Stomach (tissue), 19 donors: ENCODE measurements at places on chromosomes 3 and 15. TPM values are rescaled to one million over a fixed set of nuclear protein-coding genes. Genes with fewer than 3 reads are reported as not detected.
A peak's percentile ranks its signal among the peaks of the same experiment; 100 is the strongest.

The DUOX2 gene
- 381 TPM for total RNA-seq

The KNG1 gene
- not detected for total RNA-seq

The CYP19A1 gene
- not detected for total RNA-seq

The IQCF2 gene
- not detected for total RNA-seq

The ZFYVE19 gene
- 29.2 TPM for total RNA-seq

The TUSC7 gene
- total RNA-seq: not detected

The SNTN gene
- not detected for total RNA-seq

The TMC3 gene
- total RNA-seq: not detected

- H3K4me3 ChIP-seq: no peak overlapping the region
- peaks cover 24% of the 10 kb centered on the region for H3K4me1 ChIP-seq
- DNase-seq: peak; percentile 20
- no peaks in the 10 kb centered on the region for H3K27me3 ChIP-seq
- H3K36me3 ChIP-seq: no peaks in the 10 kb centered on the region
- no peak overlapping the region for H3K27ac ChIP-seq
Measured at GRCh38 chr3:107674371-107674770, 151.6 kb downstream of the BBX start.

GRCh38 chr15:60620708-60621107, 141.8 kb upstream of the ICE2 start:
- no peak overlapping the region for H3K4me3 ChIP-seq
- no peaks in the 10 kb centered on the region for H3K27me3 ChIP-seq
- no peak overlapping the region for H3K27ac ChIP-seq

GRCh38 chr15:98855067-98855814, 152.4 kb downstream of the PGPEP1L start:
- H3K27me3 ChIP-seq: no peaks in the 10 kb centered on the region
- H3K27ac ChIP-seq: peak overlapping the region; percentile 68
- peaks cover 94% of the 10 kb centered on the region for H3K4me1 ChIP-seq
- DNase-seq: no peak
- H3K36me3 ChIP-seq: no peaks in the 10 kb centered on the region
- H3K4me3 ChIP-seq: no peak overlapping the region

GRCh38 chr15:53833134-53833624, 73.7 kb upstream of the WDR72 start:
- DNase-seq: peak; percentile 90
- no peaks in the 10 kb centered on the region for H3K27me3 ChIP-seq
- no peaks in the 10 kb centered on the region for H3K36me3 ChIP-seq

GRCh38 chr3:10389339-10389738, 68.4 kb upstream of the SEC13 start:
- no peaks in the 10 kb centered on the region for H3K27me3 ChIP-seq
- DNase-seq: no peak
- no peak overlapping the region for H3K27ac ChIP-seq
- H3K36me3 ChIP-seq: no peaks in the 10 kb centered on the region
- H3K4me1 ChIP-seq: no peaks in the 10 kb centered on the region

- no peaks in the 10 kb centered on the region for H3K36me3 ChIP-seq
- H3K27ac ChIP-seq: no peak overlapping the region
- no peaks in the 10 kb centered on the region for H3K4me1 ChIP-seq
- no peaks in the 10 kb centered on the region for H3K27me3 ChIP-seq
- H3K4me3 ChIP-seq: no peak overlapping the region
- no peak for DNase-seq
Measured at GRCh38 chr3:114436182-114436581, 142.4 kb downstream of the TIGIT start.

- no peak for DNase-seq
- no peaks in the 10 kb centered on the region for H3K27me3 ChIP-seq
- H3K4me1 ChIP-seq: no peaks in the 10 kb centered on the region
Measured at GRCh38 chr3:8282541-8283165, 219.0 kb upstream of the LMCD1 start.

- no peak overlapping the region for H3K27ac ChIP-seq
- DNase-seq: no peak
Measured at GRCh38 chr15:50095938-50096821, 22.9 kb downstream of the ATP8B4 start.

GRCh38 chr3:179449636-179450035, 1.6 kb downstream of the GNB4 start:
- H3K27ac ChIP-seq: peak overlapping the region; percentile 85
- peak overlapping the region; percentile 74 for H3K4me3 ChIP-seq

DNA sequence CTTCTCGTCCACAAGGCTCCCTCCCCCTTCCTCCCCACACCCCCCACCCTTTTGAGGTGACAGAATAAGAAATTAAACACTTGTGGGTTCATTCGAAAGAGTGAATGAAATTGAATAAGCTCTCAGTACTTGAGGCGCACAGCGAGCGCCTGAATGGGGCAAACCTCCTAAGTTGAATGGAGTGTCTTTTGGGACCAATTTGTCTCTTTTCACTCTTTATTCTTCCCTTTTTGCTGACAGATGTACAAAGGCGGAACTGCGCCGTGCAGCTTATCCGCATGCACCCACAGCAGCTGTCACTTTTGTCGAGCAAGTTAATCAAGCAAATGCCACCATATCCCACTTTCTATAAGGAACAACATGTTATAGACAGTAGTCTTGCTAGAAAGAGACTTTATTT, 47.9 kb upstream of the FEZF2 start:
- no peak overlapping the region for H3K27ac ChIP-seq
- no peaks in the 10 kb centered on the region for H3K4me1 ChIP-seq
- H3K4me3 ChIP-seq: no peak overlapping the region
- no peaks in the 10 kb centered on the region for H3K27me3 ChIP-seq

DNA sequence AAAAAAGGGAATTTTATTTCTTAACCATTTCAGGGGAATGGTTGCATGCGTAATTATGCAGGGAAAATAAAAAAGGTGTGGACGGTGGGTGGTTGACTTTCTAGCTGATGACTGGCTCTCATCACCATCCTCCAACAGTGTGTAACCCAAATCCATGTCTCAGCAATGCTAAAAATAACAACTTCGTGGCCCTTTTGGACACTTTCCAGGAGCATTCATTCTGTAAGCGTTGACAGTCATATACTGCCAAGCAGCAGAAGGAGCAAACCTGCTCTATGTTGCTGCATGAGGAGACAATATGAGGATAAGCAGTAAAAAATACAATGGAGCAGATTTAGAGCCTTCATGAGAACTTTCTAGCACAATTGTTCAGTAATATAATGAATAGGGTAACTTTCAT, 189.1 kb downstream of the ANXA2 start:
- no peak overlapping the region for H3K27ac ChIP-seq
- no peaks in the 10 kb centered on the region for H3K36me3 ChIP-seq
- no peak overlapping the region for H3K4me3 ChIP-seq
- H3K27me3 ChIP-seq: no peaks in the 10 kb centered on the region
- no peak for DNase-seq

DNA sequence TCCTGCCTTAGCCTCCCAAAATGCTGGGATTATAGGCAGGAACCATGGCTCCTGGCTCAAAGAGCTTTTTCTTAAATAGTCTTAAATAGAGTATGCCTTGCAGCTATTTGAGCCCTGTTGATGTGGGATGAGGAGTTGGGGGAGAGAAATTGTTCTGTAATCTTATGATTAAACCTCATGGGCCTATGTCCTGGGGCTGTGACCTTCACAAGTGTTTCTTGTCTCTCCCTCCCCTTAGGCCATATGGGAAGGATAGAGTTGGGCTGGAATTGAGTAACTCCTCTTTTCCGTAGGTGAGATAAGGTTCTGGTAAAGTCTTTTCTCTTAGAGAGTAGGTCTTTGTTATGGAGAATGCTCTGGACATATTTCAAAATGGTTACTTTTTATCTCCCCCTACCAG, 114.3 kb downstream of the ARNT2 start:
- no peaks in the 10 kb centered on the region for H3K4me1 ChIP-seq
- no peak overlapping the region for H3K4me3 ChIP-seq
- no peak overlapping the region for H3K27ac ChIP-seq
- no peak for DNase-seq

- H3K36me3 ChIP-seq: no peaks in the 10 kb centered on the region
- H3K27me3 ChIP-seq: no peaks in the 10 kb centered on the region
- peak overlapping the region; percentile 96 for H3K27ac ChIP-seq
- DNase-seq: no peak
- H3K4me3 ChIP-seq: peak overlapping the region; percentile 81
Measured at GRCh38 chr3:108089579-108089978, 1.3 kb downstream of the CD47 start.

DNA sequence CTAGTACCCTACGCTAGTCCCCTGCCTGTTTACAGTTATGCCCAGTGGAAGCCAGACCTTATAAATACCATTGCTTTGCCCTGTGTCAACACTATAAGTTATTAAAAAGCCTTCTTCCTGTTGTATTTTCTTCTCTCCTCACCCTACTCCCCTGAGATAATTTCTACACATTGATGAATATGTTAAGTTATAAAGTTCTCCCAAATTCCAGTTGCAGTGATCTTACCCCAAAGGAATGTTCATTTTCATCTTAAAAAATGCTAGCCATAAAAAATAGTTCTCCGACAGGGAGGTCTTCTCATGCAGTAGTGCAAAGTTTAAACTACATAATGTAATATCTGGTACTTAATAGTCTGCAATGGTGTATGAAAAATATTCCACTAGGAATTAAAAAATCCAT, 58.6 kb downstream of the MAP2K5 start:
- no peaks in the 10 kb centered on the region for H3K4me1 ChIP-seq
- no peak for DNase-seq
- peaks cover 39% of the 10 kb centered on the region for H3K36me3 ChIP-seq
- H3K27me3 ChIP-seq: no peaks in the 10 kb centered on the region

DNA sequence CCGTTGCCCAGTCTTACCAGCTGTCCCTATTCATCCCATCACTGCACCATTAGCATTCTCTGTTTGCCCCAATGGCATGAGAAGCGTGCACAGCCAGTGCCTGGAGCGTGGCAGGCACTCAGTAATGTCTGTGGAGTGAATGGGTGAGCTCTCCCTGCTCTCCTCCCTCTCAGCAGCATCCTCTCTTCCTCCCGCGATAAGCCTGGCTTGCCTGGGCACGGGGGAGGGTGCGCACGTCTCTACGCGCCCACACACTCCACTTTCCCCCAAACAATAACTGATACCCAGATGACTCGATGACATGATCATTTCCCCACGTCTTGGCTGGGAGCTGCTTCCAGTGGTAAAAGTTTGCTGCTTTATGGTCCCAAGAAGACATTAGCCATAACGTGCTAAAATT, 81.8 kb upstream of the LINGO1 start:
- no peaks in the 10 kb centered on the region for H3K36me3 ChIP-seq
- DNase-seq: no peak
- no peak overlapping the region for H3K27ac ChIP-seq
- no peak overlapping the region for H3K4me3 ChIP-seq

GRCh38 chr15:63461230-63461985, 43.0 kb upstream of the USP3 start:
- H3K27ac ChIP-seq: peak overlapping the region; percentile 86
- peak; percentile 72 for DNase-seq
- H3K27me3 ChIP-seq: no peaks in the 10 kb centered on the region
- H3K4me1 ChIP-seq: peaks cover 67% of the 10 kb centered on the region
- peak overlapping the region; percentile 21 for H3K4me3 ChIP-seq
- H3K36me3 ChIP-seq: no peaks in the 10 kb centered on the region

- no peak for DNase-seq
- no peak overlapping the region for H3K27ac ChIP-seq
- H3K27me3 ChIP-seq: no peaks in the 10 kb centered on the region
- no peaks in the 10 kb centered on the region for H3K36me3 ChIP-seq
- no peak overlapping the region for H3K4me3 ChIP-seq
- H3K4me1 ChIP-seq: no peaks in the 10 kb centered on the region
Measured at GRCh38 chr15:71187526-71187925, 72.3 kb downstream of the THSD4 start.

GRCh38 chr3:77171026-77171425, 131.1 kb downstream of the ROBO2 start:
- no peaks in the 10 kb centered on the region for H3K36me3 ChIP-seq
- DNase-seq: no peak
- H3K27ac ChIP-seq: no peak overlapping the region
- H3K4me3 ChIP-seq: no peak overlapping the region

DNA sequence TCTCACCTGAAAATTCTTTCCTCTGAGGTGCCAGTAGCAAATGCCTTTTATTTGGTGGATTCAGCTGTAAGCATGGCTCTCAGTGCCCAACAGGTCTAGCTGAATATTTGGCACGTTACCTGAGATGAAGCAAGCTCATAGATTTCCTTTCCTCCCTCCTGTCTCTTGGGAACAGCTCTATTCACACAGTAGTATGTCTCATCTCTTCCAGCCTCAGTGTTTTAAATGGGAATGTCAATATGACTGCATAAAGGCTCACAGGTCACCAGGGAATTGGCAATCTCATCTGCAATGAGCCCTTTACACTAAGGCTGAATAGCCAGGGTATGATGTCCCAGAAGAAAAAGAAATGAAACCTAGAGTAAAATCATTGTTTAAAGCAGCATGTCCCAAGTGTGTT, 733.5 kb downstream of the NTRK3 start:
- no peaks in the 10 kb centered on the region for H3K4me1 ChIP-seq
- H3K36me3 ChIP-seq: no peaks in the 10 kb centered on the region

GRCh38 chr3:51937611-51938450, 3.9 kb downstream of the RRP9 start:
- peaks cover 61% of the 10 kb centered on the region for H3K36me3 ChIP-seq
- peak; percentile 20 for DNase-seq
- H3K27ac ChIP-seq: no peak overlapping the region
- no peak overlapping the region for H3K4me3 ChIP-seq

DNA sequence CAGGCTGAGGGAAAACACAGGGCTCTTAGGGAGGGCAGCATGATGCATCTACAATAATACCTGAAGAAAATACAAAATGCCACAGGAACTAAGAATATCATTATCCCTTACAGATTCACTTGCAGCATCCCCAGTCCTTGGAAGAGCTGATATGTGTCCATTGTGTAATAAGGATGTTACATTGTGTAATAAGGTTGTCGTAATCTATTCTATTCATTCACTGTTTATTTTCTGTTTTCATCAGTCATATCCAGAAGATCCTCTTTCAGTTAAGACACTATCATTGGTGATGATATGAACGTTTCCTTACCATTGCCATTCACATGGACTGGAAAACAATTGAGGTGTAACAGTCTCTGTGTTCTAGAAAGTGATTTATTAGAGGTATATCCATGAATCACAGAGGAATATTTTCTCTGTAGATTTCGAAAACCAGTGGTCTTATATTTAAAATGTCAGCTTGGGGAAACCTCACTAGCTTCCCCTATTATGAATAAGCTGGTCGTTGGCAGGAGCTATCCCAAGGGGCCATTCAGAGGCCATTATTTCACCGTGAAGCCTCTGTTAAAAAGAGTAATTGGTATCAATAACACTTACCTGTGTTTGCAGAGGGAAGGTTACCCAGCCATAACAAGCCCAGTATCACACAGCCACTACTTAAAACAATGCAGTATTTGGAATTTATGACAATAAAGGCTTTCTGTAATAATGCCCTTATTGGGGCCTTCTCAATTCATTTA, 241.1 kb downstream of the ZNF385D start:
- no peaks in the 10 kb centered on the region for H3K27me3 ChIP-seq
- H3K36me3 ChIP-seq: no peaks in the 10 kb centered on the region
- H3K4me3 ChIP-seq: no peak overlapping the region
- no peak overlapping the region for H3K27ac ChIP-seq
- DNase-seq: no peak
- H3K4me1 ChIP-seq: no peaks in the 10 kb centered on the region

DNA sequence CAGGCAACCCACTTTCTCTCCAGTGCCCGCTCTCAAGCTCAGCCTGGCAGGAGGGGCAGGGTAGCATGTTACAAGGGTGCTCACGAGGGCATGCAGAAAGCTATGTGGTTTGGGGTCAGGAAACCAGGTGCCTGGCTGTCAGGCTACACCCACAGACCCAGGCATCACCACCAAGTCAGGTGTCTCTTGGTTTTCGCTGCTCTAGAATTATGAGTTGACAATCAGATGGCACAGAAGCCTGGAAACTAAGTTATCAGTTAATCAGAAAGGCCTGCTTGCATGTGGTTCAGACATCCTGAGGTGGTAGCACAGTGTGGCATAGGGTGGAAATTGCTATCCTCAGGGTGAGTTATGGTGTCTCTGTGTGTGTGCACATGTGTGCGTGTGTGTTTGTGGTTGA, 16.2 kb upstream of the CCR9 start:
- DNase-seq: peak; percentile 58
- H3K4me3 ChIP-seq: no peak overlapping the region
- no peaks in the 10 kb centered on the region for H3K36me3 ChIP-seq
- no peak overlapping the region for H3K27ac ChIP-seq
